Hematopoietic multipotent progenitor cell treated with erythropoietin and hydrocortisone succinate and interleukin-3 and kit ligand, for 6 days (in vitro differentiated cells): ENCODE measurements at places on chromosomes 6 and 20.

DNA sequence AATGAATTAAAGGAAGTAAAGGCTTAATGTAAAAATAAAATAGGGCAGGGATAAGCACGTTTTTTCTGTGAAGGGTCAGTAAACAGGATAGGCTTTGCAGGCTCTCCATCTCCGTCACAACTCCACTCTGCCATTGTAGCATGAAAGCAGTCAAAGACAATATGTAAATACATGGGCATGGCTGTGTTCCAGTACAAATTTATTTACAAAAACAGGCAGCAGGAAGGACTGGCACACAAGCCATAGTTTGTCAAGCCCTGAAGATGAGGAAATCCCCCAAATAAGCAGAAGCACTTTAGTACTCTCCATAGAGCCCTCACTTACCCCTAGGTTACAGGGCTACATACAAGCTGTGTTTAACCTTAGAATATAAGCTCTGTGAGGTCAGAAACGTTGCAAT lies 8.9 kb upstream of the FBXO9 start:
- no peak for DNase-seq

GRCh38 chr20:37970856-37971245 lies 62.4 kb downstream of the TTI1 start:
- DNase-seq = no peak

DNA sequence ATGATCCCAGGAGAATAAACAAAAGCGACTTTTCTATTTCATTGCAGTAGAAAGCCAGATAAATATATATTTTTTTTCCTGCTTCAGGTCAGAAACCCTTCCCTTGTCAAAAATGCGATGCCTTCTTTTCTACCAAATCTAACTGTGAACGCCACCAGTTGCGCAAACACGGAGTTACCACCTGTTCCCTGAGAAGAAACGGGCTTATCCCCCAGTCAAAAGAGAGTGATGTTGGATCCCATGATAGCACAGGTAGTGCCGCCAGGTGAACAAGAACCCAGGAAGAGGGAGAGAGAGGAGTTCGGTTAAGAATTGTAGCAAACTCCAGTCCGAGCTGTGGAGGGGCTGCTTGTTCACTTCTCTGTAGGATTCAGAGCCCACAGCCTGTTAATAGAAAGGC lies 72.6 kb downstream of the SSR1 start:
- no peak for DNase-seq

DNA sequence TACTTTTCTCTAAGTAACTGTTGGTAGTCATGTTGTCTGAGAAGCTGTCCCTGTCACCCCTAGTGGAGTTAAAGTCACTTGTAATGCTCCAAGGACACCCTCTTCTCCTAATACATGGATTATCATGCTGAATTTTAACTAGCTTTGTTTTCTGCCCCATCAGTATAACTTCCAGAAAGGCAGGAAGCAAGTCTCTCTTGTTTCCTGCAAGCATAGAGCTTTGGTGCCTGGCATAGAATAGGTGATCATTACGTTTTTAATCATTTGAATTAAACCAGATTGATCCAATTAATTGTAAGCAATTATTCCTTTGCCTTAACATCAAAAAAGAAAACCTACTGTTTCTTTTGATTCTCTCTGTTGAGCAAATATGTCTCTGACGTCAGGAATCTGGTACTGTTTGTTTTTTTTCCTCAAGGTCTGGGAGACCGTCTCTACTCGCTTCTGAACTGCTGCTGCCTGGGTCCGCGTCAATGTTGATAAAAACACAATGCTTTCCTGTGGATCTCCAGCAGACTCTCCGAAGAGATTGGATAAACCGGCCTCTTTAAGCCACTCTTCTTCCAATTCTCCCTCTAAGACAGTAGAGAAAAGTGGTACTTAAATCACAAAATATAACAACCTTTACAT lies 71.8 kb downstream of the ARHGAP18 start:
- DNase-seq = no peak

GRCh38 chr6:16493112-16493511 lies 254.7 kb downstream of the GMPR start:
- no peak for DNase-seq

GRCh38 chr6:31666337-31666965 lies 571 bp downstream of the CSNK2B start:
- DNase-seq = peak; percentile 42

- no peak for DNase-seq
Measured at GRCh38 chr20:23024701-23025100, 10.4 kb upstream of the SSTR4 start.

DNA sequence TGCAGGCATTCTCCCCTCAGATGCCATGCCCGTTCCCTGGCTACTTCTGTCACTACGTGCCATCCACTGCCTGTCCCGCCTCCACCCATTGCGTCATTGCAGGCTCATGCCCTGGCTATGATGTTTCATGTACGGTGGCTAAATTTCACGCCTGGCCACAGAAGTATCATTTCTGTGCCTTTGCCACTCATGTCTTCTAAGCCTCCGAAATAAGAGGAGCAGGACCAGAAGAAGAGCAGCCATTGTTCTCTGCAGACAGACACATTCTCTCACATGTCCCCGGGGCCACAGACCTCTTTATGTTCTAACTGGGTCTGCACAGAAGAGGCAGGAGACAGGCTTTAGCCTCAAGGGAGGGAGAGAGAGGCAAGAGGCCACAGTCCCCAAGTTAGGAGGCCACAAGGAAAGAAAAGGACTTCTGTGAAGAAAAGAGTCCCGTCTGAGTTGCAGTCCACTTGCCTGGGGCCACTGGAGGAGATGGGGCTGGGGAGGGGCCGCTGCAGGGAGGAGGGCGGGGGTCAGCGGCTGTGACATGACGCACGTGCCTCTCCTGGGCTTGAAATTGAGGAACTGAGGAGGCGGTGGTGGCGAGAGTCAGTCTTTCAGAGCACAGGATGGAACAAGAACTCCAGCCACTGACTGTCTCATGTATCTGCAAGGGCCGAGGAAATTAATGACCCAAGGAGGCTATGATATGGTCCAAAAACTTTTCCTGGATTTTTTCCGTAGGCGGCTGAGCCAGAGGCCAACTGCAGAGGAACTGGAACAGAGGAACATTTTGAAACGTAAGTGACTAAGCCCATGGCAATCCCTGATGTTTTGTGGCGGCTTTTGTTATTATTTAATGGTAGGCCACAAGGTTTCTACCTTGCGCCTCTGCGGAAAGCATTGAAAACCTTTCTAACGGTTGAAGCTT lies 55.9 kb downstream of the TBC1D7 start:
- peak; percentile 69 for DNase-seq

DNA sequence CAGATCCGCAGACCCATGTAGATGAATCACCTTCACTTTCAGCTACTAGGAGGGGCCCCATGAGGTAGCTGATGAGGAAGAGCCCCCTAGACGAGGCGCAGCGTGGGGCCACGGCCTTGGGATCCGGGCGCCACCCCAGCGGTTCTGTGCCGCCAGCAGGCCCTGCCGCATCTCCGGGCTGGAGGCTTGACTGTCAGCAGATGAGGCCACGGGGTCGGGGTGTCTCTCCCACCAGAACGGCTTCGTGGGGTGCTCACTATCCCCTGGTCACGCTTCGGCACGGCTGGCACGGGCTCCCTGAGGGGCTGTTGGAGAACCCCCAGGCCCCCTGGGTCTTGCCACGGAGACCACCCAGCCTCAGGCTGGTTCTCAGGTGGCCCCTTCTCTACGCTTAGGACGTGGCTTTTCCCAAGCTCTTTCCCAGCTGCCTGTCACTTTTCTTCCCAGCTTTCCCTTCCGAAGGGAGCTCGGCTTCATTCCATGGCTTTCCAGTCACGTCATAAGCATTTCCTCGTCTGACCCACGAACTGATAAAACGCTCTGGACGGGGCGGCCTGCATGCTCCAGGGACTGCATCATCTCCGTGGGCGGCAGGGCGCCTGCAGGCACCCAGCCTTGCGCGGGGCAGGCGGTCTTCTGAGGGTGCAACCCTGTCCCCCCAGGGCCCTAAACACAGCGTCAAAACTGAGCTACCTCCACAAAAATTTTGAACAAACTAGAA lies 85.9 kb downstream of the THBS2 start:
- DNase-seq = no peak

GRCh38 chr6:47016909-47017308 lies 25.2 kb downstream of the ADGRF1 start:
- DNase-seq = no peak

GRCh38 chr6:90384720-90385119 lies 88.1 kb upstream of the BACH2 start:
- no peak for DNase-seq

DNA sequence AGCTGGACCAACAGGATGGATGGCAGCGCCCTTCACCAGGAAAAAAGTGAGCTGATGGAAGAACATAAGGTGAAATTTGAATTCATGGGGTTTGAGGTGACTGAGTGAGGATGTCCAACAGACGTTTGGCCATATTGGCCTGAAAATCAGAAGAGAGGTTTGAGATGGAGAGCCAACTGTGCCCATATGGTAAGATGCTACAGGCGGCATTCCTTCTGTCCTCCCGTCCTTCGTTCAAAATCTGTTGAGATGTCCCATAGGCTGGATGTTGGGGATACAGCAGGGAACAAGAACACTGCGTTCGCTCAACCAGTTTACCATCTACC lies 468 bp upstream of the CMTR1 start:
- no peak for DNase-seq

DNA sequence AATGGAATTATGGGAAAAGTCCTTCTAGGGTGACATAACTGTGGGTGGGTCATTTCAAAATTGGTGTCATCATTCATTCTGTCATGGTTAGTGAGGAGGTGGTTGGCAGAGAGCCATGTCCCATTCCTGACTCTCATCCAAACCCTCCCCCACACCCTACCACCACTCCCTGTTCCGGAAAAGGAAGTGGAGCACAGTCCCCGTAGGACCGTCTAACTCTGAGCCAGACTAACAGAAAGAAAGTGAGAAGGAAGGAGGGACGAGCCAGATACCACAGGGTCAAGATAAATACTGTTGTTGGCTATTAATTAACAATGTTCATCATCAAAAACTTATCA lies 4.8 kb downstream of the TRIM10 start:
- DNase-seq = peak; percentile 23

GRCh38 chr6:150426198-150426597 lies 57.4 kb downstream of the IYD start:
- DNase-seq = no peak

GRCh38 chr6:25018568-25018954 lies 82.8 kb upstream of the RIPOR2 start:
- no peak for DNase-seq

GRCh38 chr6:154430481-154430919 lies 73.9 kb upstream of the IPCEF1 start:
- no peak for DNase-seq

DNA sequence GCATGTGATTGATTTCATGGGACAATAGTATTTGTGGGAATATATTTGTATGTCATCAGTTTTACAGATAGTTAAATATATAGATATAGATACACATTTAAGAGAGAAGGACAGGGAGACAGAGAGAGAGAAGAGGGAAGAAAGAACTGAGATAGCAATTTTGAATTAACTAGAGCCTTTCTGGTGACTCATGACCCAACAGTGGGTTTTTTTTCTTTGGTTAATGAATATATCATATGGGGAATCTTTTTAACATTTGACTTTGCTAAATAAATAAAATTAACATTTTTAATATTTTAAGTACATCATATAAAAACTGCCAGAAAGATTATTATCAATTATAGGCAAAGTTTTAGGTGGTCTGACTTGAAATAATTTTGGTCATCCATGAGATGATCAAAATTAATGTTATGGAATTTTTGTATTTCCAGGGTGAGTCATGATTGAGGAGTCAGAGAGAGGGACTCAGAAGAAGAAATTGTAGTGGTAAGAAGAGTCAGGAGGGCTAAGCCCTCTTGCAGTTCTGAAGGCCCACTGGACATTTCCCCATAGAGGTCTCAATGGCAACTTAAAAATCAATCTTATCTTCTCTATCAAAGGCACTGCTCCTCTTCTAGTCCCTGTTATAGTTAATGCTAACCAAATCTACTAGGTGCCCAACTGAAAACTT lies 508.1 kb upstream of the MAP3K7 start:
- DNase-seq = no peak

GRCh38 chr6:113562248-113562647 lies 294.9 kb upstream of the MARCKS start:
- DNase-seq = no peak

GRCh38 chr6:42347456-42347855 lies 104.3 kb downstream of the TRERF1 start:
- DNase-seq = no peak

GRCh38 chr6:90180526-90180925 lies 116.1 kb downstream of the BACH2 start:
- no peak for DNase-seq

- no peak for DNase-seq
Measured at GRCh38 chr20:59378966-59379365, 78.6 kb downstream of the EDN3 start.

DNA sequence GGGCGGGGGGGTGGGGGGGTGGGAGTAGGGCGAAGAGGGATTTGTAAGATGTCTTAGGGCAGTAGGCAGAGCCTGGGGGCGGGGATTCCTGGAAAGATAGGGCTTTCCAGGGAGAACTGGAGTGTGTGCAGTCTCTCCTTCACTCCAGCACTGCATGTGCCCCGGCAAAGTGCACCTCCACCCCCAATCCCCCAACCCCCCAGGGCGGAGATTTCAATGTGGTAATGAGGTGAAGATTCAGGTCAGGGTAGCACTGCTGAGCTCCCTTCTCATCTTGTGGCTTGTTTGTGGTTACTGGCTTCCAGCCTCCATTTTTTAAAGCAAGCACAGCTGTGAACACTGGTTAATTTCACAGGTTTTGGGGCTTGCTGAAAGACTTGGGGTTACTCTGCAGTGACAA lies 5.9 kb downstream of the TMEM239 start:
- peak; percentile 35 for DNase-seq

GRCh38 chr6:91303326-91303725 lies 716.5 kb upstream of the MAP3K7 start:
- DNase-seq = no peak

DNA sequence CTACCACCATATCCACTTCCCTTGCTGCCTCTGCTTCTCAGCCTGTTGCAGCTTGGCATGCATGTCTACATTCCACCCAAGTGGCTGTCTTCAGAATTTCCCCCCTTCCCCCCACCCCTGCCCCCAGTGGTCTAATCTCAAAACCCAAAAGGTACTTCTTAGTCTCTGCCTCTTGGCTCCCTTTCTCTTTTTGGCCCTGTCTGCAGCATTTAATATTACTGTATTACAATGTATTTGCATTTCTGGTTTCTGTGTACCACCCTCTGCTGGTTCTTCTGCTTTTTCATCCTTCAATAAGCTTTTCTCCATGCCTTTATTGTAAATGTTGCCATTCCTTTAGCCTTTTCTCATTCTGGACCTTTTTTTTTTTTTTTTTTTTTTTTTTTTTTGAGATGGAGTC lies 43.0 kb downstream of the RPRD1B start:
- no peak for DNase-seq

- no peak for DNase-seq
Measured at GRCh38 chr6:34638834-34639736, 57.5 kb downstream of the ILRUN start.

GRCh38 chr6:163539101-163539762 lies 124.7 kb downstream of the QKI start:
- no peak for DNase-seq

- no peak for DNase-seq
Measured at GRCh38 chr20:58228103-58228483, 360 bp downstream of the ANKRD60 start.

- DNase-seq = no peak
Measured at GRCh38 chr20:59581993-59582679, 22.2 kb upstream of the PHACTR3 start.
